ENCODE measurements at places on chromosomes 7 and 10. TPM values are rescaled to one million over a fixed set of nuclear protein-coding genes. Genes with fewer than 3 reads are reported as not detected.

CCNJ gene
- 5.6 TPM for total RNA-seq

DNA sequence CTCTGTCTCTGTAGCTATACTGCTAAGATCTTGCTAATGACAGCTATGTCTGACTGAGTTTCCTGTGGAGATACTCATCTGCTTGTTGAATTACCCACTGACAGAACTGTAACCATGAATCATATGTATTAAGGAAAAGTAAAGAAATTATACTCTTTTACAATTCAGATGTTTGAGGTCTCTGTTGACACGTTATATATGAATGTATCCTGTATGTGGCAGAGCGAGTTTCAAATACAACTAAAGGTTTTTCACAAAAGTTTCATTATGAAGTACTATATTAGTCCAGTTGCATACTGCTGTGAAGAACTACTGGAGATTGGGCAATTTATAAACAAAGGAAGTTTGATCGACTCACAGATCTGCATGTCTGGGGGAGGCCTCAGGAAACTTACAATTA is 232.5 kb downstream of the CDK14 start:
- no peaks in the 10 kb centered on the region for H3K36me3 ChIP-seq
- H3K4me1 ChIP-seq: no peaks in the 10 kb centered on the region
- H3K27me3 ChIP-seq: no peaks in the 10 kb centered on the region

TMEM26 gene
- total RNA-seq: 0.62 TPM

DNA sequence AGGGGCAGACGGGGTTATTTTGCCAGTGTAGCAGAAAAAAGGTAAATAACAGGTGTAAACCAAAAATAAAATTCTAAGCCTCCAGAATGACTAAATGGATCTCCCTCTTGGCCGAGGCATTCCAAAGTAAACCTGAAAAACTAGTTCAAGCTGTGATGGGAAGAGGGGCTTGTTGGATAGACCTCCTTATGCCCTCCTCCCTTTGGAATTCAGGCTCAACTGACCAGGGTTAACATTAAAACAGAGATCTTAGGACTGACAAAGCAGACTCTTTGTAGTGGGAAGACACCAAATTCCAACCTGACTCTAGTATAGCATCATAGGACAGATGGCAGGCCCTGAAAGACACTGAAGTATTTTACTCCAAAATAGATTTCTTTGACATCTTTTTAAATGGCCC is 113.8 kb upstream of the ITGB1 start:
- H3K27me3 ChIP-seq: no peaks in the 10 kb centered on the region
- H3K36me3 ChIP-seq: no peaks in the 10 kb centered on the region
- DNase-seq: no peak
- H3K4me3 ChIP-seq: no peak overlapping the region

DNA sequence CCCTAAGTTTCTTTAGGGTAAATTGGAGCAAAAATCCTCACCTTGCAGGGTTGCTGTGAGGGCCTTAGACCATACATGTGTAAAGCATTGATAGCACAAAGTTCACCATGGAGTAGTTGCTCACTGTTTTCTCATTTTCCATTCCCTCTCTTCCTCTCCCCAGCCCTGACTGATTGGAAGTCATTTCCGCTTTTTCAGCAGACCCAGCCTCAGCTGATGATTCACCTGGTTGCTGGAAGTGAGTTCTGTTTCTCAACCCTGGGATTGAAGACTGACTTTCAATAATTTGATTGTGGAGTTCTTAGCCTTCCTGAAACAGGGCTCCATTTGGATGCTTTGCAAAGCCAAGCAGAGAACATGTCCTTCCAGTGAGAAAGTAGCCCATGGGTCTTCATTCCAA is 107.0 kb downstream of the PLXNA4 start:
- no peak for DNase-seq
- no peaks in the 10 kb centered on the region for H3K36me3 ChIP-seq
- no peak overlapping the region for H3K4me3 ChIP-seq
- H3K4me1 ChIP-seq: peaks cover 9% of the 10 kb centered on the region
- no peaks in the 10 kb centered on the region for H3K27me3 ChIP-seq

C10orf71 gene
- total RNA-seq: 0.13 TPM

- no peaks in the 10 kb centered on the region for H3K4me1 ChIP-seq
- H3K27me3 ChIP-seq: no peaks in the 10 kb centered on the region
- DNase-seq: no peak
Observed at GRCh38 chr7:24722386-24723177, 34.7 kb downstream of the GSDME start.

DNA sequence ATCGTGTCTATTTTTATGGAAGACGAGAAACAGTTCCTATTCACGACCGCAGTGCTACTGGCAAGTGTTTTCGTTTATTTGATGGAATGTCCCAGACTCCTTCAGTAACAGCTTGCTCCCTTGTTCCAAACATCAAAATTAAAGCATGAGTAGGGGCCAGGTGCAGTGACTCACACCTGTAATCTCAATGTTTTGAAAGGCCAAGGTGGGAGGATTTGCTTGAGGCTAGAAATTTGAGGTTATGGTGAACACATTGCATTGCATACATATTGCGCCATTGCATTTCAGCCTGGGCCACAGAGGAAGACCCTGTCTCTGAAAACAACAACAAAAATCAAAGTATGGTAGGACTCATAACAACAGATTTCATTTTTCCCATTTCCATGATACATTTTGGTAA is 22.8 kb downstream of the PTTG1IP2 start:
- H3K4me3 ChIP-seq: no peak overlapping the region
- H3K4me1 ChIP-seq: no peaks in the 10 kb centered on the region
- no peak for DNase-seq
- H3K36me3 ChIP-seq: no peaks in the 10 kb centered on the region
- no peaks in the 10 kb centered on the region for H3K27me3 ChIP-seq
- no peak overlapping the region for H3K27ac ChIP-seq

BUD23 gene
- 39.0 TPM for total RNA-seq

DNA sequence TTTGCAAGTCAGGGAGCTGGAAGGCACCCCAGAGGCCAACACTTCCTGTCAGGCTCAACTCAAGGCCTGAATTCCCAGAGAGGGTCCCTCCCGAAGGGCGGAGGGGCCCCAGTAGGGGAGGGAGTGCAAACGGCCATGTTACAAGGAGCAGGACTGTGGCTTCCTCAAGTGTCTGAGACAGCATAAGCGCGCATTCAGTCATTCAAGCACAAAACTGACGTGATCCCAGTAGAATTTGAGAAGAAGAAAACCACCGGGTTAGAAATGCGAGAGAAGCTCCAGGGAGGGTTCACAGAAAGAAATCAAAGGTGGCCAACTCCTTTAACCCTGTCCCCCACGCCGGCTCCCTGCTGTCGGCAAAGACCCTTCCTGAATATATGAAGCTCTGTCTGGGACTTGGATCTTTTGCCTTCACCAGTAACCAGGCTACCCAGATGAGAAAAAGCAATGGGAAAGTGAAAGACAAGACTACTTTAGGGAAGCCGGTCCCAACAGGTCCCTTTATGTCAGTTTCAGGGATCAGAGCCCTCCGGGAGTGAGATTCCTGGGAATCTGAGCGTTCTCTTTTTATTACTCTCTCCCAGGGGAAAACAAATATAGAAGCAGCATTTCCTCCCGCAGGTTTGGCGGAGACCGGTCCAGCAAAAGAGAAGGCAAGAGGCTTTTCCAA is 1.3 kb downstream of the AFAP1L2 start:
- no peaks in the 10 kb centered on the region for H3K27me3 ChIP-seq
- H3K4me3 ChIP-seq: peak overlapping the region; percentile 57
- DNase-seq: no peak

GRCh38 chr10:32371101-32371500 is 24.1 kb upstream of the EPC1 start:
- peaks cover 3% of the 10 kb centered on the region for H3K4me1 ChIP-seq
- H3K27ac ChIP-seq: no peak overlapping the region
- no peak for DNase-seq
- no peak overlapping the region for H3K4me3 ChIP-seq
- no peaks in the 10 kb centered on the region for H3K27me3 ChIP-seq
- no peaks in the 10 kb centered on the region for H3K36me3 ChIP-seq

RSPH10B2 gene
- total RNA-seq: 0.21 TPM

DNA sequence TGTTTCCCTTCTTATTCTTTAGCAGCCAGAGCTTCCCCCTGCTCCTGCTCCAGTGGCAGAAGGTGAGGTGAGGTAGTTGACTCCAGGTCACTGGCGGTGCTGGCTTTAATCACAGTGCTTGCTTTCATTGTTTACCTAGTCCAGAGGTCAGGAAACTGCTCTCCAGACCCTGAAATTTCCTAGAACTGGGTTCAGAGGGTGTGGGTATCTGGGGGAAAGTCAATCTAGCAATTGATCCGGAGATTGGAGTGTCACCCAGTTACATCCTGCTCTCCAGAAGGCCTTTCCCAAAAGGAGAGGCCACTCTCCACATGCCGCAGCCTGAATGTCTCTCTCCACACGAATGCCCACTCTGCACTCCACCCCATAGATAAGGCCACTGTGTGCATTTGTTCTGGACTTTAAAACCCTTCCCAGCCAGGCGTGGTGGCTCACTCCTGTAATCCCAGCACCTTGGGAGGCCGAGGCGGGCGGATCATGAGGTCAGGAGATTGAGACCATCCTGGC is 2.1 kb upstream of the MBL2 start:
- no peak overlapping the region for H3K4me3 ChIP-seq
- DNase-seq: no peak
- H3K36me3 ChIP-seq: no peaks in the 10 kb centered on the region
- no peaks in the 10 kb centered on the region for H3K4me1 ChIP-seq
- no peaks in the 10 kb centered on the region for H3K27me3 ChIP-seq

GRCh38 chr10:20007426-20007825 is 191.2 kb downstream of the PLXDC2 start:
- H3K36me3 ChIP-seq: no peaks in the 10 kb centered on the region
- peaks cover 6% of the 10 kb centered on the region for H3K4me1 ChIP-seq
- H3K27me3 ChIP-seq: no peaks in the 10 kb centered on the region
- DNase-seq: no peak
- no peak overlapping the region for H3K27ac ChIP-seq

CCDC126 gene
- 14.7 TPM for total RNA-seq

- no peak overlapping the region for H3K27ac ChIP-seq
- no peaks in the 10 kb centered on the region for H3K36me3 ChIP-seq
- no peak overlapping the region for H3K4me3 ChIP-seq
- H3K4me1 ChIP-seq: peaks cover 1% of the 10 kb centered on the region
- DNase-seq: no peak
Observed at GRCh38 chr7:111086532-111086931, 4.4 kb upstream of the LRRN3 start.

ZNF239 gene
- total RNA-seq: 3.3 TPM

INMT gene
- total RNA-seq: 131 TPM

SAMD9 gene
- total RNA-seq: 9.5 TPM

GRCh38 chr7:109695419-109695818 is 1125.7 kb downstream of the DNAJB9 start:
- H3K36me3 ChIP-seq: no peaks in the 10 kb centered on the region
- H3K4me1 ChIP-seq: no peaks in the 10 kb centered on the region
- no peak for DNase-seq
- H3K27me3 ChIP-seq: no peaks in the 10 kb centered on the region

EBLN1 gene
- total RNA-seq: not detected

DNA sequence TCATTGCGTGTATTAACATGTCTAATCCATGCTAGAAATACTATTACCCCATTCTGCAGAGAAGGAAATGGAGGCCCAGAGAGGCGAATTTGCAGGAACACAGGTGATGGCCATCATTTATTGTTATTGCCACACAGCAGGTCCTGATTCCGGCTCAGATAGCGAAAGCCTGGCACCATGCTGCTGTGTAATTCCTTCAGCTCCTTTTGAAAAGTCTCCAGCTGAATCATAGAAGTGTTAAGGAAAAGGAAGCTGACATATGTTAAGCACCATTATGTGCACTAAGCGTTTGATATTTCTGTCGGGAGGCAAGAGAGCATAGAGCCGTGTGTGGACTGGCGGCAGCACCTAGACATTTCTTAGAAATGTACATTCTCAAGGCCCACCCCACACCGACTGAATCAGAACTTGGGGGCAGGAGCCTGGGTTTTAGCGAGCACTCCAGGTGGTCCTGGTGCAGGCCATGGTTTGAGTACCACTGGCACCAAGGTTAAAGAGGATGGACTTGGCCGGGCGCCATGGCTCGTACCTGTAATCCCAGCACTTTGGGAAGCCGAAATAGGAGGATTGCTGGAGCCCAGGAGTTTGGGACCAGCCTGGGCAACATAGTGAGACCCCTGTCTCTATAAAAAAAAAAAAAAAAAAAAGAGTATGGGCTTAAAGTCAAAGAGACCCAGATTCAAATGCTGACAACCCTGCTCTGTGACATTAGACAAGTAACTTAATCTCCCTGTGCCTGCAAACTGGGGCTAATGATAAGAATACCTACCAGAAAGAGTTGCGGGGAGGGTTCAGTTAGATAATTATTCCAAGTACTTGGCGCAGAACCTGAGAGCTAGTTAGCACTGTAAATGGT is 52.2 kb downstream of the UNC5B start:
- H3K4me3 ChIP-seq: no peak overlapping the region
- H3K4me1 ChIP-seq: no peaks in the 10 kb centered on the region
- no peak overlapping the region for H3K27ac ChIP-seq

- no peaks in the 10 kb centered on the region for H3K36me3 ChIP-seq
- no peak overlapping the region for H3K4me3 ChIP-seq
- no peaks in the 10 kb centered on the region for H3K4me1 ChIP-seq
- H3K27ac ChIP-seq: no peak overlapping the region
- H3K27me3 ChIP-seq: no peaks in the 10 kb centered on the region
- DNase-seq: no peak
Observed at GRCh38 chr7:123215350-123215749, 15.6 kb upstream of the SLC13A1 start.

DNA sequence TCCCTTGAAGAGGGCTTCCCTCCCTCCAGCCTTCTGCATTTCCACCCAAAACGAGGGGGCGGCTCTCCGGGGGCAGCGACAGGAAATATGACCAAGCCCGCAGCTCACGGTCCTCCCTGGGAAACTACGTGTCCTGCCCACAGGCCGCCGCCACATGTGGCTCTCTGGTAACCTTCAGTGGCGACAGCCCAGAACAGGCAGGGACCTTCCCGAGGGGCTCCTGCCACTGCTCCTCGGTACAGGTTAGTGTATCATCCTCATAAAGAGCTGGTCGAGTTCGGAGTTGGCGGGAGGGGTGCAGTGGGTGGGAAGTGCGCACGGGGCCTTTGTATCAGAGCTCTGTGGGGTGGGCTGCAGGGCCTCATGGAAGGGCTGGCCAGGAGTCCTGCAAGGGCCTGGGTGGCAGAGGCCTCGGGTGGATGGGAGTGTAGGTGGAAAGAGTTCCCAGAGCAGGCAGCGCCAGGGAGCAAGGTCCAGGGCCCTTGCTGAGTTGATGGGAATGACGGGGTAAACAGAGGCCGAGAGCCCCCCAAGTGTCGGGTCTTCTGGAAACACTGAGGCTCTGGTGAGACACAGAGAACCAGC is 66.0 kb downstream of the TCERG1L start:
- no peak for DNase-seq
- H3K4me1 ChIP-seq: no peaks in the 10 kb centered on the region
- H3K27ac ChIP-seq: no peak overlapping the region

DNA sequence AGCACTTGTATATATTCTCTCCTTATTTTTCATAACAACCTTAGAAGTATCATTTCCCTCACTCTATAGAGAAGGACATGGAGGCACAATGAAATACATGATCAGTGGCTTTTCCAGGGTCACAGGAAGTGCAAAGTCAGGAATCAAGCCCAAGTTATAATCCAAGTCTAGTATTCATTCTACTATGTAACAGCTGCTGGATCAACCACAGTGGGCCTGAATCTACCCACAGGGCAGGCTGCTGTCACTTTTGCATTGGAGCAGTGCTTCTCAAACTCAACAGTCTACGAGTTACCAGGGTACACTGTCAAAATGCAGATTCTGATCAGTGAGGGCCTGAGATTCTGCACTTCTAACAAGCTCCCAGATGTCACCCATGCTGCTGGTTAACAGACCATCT is 18.3 kb downstream of the ZDHHC16 start:
- peaks cover 4% of the 10 kb centered on the region for H3K36me3 ChIP-seq
- H3K4me1 ChIP-seq: no peaks in the 10 kb centered on the region
- H3K4me3 ChIP-seq: no peak overlapping the region
- DNase-seq: no peak

GRCh38 chr7:103379270-103379975 is 32.0 kb downstream of the PSMC2 start:
- H3K4me3 ChIP-seq: no peak overlapping the region
- no peaks in the 10 kb centered on the region for H3K4me1 ChIP-seq
- H3K27ac ChIP-seq: no peak overlapping the region
- no peaks in the 10 kb centered on the region for H3K27me3 ChIP-seq
- H3K36me3 ChIP-seq: no peaks in the 10 kb centered on the region

CCDC146 gene
- total RNA-seq: 8.9 TPM

Measured in aorta (tissue), 5 donors.